K562 (cell line): ENCODE measurements at places on chromosomes 1 and 21.

DNA sequence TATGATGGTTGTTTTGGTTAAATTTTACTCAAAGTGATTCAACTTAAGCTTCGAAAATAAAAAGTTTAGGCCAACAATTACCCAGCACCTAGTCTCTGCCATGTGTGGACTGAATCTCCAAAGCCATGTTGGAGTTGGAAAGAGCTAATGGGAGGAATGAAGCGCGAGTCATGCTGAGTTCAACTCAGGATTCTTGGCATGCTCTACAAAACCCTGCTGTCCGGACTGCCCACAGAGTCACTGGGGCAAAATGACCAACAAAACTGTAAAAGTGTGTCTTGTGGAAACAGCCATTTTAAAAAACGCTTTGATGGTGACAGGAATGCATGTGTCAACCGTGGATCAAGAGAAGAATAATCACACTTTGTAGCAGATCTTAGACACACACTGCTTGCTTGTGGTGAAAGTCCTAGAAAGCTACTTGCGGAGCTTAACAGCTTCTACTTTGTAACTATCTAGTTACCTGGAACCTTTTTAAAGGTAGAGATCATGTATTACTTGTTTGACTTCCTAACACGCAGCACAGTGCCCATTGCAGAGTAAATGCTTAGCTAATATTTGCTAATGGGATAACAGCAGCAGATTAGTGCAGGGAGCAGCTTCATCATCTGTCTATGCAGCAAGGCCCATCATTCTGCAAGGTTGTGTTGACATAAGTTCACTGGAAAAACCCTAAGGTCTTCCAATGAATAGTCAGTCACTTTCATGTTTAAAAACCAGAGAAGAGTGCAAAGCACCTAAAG, 7.0 kb upstream of the GBP6 start:
- DNase-seq, result no peak
- no peaks in the 10 kb centered on the region for H3K4me1 ChIP-seq
- H3K4me3 ChIP-seq, result no peak overlapping the region
- H3K36me3 ChIP-seq, result no peaks in the 10 kb centered on the region

DNA sequence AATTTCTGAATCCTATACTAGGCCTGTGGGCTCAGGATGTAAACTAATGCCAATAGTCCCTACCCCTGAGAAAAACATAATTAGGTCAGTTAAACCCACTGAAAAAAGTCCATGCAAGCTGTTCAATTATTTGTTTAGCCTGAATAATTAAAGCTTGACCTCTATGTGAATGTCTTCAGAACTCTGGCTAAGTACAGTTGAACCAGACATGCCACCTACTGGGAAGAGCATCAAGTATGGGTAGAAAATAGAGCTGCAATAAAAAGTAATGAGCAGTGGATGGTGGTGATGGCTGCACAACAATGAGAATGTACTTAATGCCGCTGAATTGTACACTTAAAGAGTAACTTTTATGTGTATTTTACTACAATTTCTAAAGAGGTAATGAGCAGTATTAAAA, 23.6 kb upstream of the SLC19A2 start:
- no peaks in the 10 kb centered on the region for H3K27me3 ChIP-seq
- H3K36me3 ChIP-seq, result no peaks in the 10 kb centered on the region
- no peaks in the 10 kb centered on the region for H3K4me1 ChIP-seq
- DNase-seq, result peak; percentile 34

DNA sequence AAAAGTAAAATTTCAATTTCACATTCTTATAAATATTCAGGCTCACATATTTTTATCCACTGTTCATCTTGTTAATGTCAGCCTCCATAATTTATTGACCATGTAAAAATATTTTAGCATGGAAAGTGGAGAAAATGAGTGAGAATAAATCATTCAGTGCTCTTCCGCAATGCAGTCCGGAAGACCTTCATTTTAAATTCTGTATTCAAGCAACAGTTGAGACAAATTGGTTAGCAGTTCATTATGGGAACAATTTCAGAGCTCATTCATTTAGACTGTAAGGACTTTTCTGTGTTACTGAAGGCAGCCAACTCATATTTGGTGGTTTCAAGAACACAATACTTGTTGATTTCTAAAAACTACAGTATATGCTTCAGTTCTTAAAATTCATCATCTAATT, 97.8 kb downstream of the TYW3 start:
- no peaks in the 10 kb centered on the region for H3K4me1 ChIP-seq
- no peak overlapping the region for H3K27ac ChIP-seq
- H3K4me3 ChIP-seq, result no peak overlapping the region
- no peak for DNase-seq
- no peaks in the 10 kb centered on the region for H3K36me3 ChIP-seq

- no peaks in the 10 kb centered on the region for H3K27me3 ChIP-seq
- no peak for DNase-seq
- peaks cover 4% of the 10 kb centered on the region for H3K4me1 ChIP-seq
- no peaks in the 10 kb centered on the region for H3K36me3 ChIP-seq
- H3K4me3 ChIP-seq, result no peak overlapping the region
These were observed 18.4 kb downstream of the DYNLT5 start for GRCh38 chr1:66770694-66771093.

DNA sequence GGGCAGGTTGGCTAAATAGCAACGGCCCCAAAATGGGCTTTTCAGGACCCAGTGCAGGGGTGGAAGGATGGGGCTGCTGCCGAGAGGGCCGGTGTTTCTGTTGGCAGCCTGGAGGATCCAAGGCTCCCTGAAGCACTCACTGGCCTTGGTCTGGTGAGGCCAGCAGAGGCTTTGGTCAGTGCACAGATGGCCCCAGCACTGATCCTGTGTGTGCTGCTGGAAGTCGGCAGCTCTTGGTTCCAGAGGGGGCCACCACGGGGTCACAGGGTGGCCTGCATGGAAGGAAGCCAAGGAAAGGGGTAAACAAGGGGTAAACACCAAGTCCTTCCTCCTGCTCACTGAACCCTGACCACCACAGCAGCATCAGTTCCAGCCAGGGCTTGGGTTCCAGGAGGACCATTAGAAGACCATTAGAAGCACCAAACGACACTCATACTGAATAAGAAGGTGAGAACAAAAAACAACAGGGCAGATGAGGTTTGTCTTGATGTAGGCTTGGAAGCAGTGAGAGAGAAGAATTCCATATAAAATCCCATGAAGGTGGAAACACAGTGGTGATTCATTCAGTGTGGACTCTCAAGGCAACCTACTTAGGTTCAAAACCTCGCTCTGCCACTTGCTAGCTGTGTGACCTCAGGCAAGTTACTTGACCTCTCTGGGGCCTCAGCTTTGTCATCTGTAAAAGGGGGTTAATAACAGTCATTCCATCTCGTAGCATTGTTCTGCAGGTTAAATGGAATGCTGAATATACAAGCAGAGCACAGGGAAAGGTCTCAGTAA, 184.5 kb downstream of the RUNX1 start:
- H3K4me3 ChIP-seq, result no peak overlapping the region
- no peaks in the 10 kb centered on the region for H3K27me3 ChIP-seq
- peaks cover 10% of the 10 kb centered on the region; the same call in 2 of the 3 replicates for H3K4me1 ChIP-seq
- no peak for DNase-seq
- no peak overlapping the region for H3K27ac ChIP-seq

- H3K36me3 ChIP-seq, result peaks cover 89% of the 10 kb centered on the region
- no peak for DNase-seq
- H3K4me1 ChIP-seq, result peaks cover 12% of the 10 kb centered on the region
- H3K4me3 ChIP-seq, result no peak overlapping the region
- H3K27ac ChIP-seq, result no peak overlapping the region
- no peaks in the 10 kb centered on the region for H3K27me3 ChIP-seq
These were observed 9.8 kb downstream of the NADK start for GRCh38 chr1:1768249-1768992.

DNA sequence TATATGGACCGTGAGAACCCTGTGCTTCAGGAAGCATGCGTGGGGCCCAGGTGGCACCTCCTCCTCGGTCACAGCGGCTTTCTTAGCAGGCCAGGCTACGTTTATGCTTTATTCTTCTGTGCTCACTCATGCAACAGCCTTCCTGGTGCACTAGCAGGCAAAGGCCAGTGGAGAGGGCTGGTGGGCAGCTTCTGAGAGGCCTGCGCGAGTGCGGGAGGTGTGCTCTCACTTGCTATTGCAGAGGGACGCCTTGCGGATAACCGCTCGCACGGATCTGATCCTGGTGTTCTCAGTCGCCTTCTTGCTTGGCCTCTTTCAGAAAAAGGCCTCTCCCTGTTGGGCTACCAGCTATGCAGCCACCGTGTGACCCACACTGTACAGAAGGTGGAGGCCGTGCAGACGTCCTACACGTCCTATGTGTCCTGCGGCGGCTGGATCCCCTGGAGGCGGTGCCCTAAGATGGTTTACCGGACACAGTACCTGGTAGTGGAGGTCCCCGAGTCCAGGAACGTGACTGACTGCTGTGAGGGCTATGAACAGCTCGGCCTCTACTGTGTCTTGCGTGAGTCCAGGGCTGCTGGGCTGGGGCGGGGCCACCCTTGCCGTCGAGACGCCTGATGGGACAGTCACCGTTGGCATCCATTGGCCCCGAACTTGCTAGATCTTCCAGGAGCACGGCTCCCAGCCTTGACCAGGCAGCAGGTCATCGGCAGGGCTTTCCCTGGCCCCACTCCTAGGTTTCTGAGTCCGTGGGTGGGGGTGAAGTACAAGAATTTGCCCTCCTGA, 4.8 kb downstream of the UMODL1 start:
- H3K4me1 ChIP-seq, result peaks cover 3% of the 10 kb centered on the region; the same call in 2 of the 3 replicates
- no peaks in the 10 kb centered on the region for H3K36me3 ChIP-seq
- DNase-seq, result no peak
- peaks cover 59% of the 10 kb centered on the region for H3K27me3 ChIP-seq
- no peak overlapping the region for H3K4me3 ChIP-seq

DNA sequence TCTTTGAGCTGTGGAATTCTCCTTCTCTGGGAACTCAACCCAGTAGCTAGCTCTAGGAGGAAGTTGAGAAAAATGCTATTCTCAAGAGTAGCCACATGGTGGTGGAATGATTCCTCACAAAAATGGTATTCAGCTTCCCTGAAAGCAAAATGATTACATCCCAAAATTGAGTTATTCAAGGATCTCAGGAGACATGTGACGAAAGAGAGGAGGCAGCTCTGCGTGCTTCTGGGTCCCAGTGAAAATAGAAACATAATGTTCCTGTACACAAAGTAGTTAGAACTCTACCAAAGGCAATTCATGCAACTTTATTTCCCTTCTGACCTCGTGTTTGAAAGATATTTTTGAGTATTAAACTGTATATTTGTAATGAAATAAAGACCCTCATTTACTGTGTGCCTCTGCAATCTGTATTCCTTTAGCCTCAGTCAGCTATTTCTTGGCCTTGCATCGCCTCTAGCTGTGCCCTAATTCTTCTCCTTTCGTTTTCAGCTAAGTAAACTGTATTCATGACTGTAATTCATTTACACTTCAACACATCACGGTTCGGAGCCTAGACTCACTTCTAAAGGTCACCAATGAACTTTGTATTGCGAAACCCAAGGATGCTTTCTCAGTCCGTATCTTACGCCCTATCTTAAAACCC, 167.3 kb downstream of the FASLG start:
- H3K36me3 ChIP-seq, result no peaks in the 10 kb centered on the region
- DNase-seq, result peak; percentile 35
- H3K4me3 ChIP-seq, result no peak overlapping the region

DNA sequence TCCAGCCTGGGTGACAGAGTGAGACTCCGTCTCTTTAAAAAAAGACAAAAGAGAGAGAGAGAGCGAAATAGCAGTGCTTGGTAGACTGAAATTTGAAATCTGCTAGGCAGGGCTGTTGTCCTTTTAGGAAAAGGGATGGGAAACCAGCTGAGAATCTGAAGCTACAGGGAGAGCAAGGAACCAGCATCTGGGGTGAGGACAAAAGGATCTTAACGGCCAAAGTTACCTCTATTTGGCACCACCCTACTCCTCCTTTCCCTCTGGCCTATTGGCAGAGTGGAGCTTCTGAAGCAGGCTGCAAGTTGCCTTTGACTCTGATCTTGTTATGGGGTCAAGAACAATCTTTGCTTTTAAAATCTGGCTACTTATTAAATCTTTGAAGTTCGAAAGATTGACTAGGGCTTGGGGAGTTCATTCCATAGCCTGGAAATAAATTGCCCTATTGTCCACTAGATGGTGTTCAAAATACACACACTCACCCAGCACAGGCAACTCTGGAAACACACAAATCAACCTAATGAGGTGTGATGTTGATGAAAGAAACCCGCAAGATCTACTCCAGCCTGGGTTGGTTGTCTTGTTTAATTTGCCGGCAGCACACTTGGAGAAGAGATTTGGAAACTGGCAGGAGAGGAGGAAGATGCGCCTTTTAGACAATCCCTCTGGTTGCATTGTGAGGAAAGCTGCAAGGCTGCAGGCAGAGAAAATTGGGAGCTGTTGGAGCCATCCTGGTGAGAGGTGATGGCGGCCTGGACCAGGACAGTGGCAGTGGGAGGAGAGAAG, 16.5 kb upstream of the PARP1 start:
- DNase-seq, result no peak
- no peaks in the 10 kb centered on the region; the same call in 1 of the 2 replicates for H3K4me1 ChIP-seq
- no peak overlapping the region for H3K27ac ChIP-seq
- H3K27me3 ChIP-seq, result peaks cover 40% of the 10 kb centered on the region
- no peaks in the 10 kb centered on the region for H3K36me3 ChIP-seq
- no peak overlapping the region for H3K4me3 ChIP-seq

DNA sequence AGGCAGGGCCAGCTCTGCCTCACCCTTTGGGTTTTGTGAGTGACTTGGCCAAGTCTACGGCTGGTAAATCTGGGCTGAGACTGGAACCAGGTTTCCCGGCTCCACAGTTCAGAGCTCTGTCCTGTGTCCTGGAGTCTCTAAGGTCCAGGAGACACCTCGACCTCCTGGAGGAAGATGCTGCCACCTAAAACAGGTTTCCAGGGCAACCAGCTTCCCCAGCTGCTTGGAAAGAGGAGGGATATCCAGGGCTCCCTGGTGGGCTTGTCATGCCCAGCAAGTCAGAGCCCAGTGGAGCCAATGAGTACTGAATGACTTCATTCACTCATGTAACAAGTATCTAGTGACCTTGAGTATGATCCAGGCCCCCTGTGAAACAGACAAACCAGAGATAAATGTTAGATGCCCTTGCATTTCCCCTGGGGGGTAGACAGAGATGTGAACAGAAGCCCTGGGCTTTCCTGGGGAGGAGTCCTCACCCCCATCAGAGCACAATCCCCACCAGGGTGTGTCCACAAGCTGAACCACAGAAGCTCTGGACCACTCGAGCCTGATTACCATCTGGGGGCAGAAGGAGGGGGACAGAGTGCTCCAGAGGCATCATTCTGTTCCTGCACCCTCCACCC, 181.2 kb upstream of the RAB4A start:
- no peak for DNase-seq
- peaks cover 3% of the 10 kb centered on the region; the same call in 2 of the 3 replicates for H3K27me3 ChIP-seq
- H3K36me3 ChIP-seq, result no peaks in the 10 kb centered on the region

DNA sequence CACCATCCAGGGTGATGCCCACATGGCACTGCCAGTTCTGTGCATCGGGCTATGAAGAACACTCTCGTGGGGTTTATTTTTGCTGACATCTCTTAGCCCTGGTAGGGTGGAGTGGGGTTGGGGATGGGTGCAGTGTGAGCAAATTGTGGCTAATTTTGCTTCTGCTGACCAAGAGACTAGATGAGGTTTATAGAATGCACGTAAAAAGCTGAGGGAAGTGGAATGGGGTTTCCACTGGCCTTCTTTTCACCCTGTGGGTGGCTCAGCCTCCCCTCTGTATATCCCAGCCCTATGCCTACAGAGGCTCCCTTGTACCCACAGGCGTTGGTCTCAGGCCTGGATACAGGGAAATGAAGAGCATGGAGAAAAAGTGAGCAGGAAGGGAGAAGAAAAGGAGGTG, 44.1 kb upstream of the RAB4A start:
- peaks cover 20% of the 10 kb centered on the region for H3K27me3 ChIP-seq
- no peaks in the 10 kb centered on the region for H3K4me1 ChIP-seq
- H3K27ac ChIP-seq, result no peak overlapping the region
- DNase-seq, result no peak
- no peaks in the 10 kb centered on the region for H3K36me3 ChIP-seq
